ENCODE measurements at places on chromosomes 3 and 15.

DNA sequence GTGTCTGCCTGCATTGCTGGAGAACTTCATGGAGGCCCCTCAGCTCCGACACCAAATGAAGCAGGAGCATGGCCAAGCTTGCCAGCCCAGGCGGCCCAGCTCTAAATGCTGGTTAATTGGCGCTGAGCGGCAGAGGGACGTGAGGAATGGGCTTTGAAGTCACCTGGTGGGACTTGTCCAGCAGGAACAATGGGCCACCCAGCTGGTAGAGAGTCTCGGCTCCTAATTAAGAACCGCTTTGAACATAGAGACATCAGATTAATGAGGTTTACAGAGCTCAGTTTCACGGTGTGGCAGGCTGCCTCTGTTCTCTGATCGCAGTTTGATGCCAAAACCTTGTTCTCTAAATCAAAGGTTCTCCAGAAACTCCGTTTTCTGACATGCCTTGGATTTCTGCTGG is 77.5 kb upstream of the LINGO1 start:
- DNase-seq = no peak

GRCh38 chr3:187183210-187183862 is 13.9 kb upstream of the RTP1 start:
- no peak for DNase-seq

DNA sequence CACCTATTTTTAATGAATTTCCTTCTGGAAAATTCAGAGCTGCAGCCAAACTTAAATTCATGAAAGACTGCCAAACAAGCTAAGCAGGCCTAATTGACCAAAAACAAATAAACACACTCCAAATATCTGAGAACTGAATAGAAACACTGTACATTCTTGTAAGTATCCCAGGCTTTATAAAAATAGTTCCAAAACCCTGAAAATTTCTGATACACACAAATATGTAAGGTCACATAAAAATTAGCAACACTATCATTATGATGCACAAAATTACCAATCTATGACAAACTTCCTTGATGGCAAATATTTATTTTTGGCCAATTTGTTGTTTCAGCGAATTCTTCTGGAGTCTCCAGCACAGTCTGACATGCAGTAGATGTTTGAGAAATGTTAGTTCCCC is 117.9 kb upstream of the UBE2E2 start:
- DNase-seq = no peak

GRCh38 chr15:85828126-85828525 is 33.4 kb upstream of the KLHL25 start:
- DNase-seq = no peak

DNA sequence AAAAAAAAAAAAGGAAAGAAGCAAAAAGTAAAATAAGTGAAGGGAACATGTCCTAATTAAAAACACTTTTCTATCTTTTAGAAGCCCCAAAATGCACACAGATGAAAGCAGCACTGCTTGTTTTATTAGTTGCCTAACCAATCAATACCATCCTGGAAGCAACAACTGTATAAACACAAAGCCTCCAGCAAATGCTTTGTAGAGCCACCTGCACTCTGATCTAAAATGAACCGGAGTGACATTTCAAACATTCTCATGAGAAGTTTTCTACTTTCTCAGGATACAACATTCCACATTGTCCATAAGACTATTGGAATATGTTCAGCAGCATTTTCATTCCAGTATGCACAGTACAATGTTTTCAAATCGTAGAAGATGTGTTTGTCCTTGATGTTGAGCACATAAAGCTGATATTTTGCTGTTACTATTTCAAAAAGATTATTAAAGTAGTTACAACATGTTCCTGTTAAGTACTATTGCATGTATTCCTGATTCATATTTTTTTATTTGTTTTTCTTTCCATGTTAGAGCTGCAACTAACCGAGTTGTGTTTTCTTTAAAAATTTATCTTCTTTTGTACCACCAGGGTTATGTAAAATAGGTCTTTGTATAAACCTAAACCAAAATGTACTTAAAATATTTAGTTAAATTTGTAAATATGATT is 50.3 kb upstream of the PLSCR5 start:
- no peak for DNase-seq

- no peak for DNase-seq
These were observed 1.3 kb downstream of the ARHGEF26 start for GRCh38 chr3:154122552-154122911.

DNA sequence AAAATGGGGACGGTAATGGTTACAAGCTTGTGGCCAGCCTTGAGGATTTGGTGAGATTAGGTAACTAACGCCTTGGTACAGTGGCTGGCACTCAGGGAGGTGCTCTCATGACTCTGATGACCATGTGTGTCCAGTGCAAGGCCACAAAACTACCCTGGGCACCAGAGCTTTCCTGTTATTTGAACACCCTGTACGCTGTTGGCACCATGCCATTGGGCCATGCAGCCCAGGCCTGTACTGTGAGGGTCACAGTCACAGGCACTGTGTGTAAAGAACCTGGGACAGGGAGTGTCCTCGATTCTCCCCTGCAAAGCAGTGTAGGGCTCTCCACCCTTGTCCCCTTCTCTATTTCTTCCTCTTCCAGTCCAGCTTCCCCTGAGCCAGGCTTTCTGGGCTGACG is 6.3 kb downstream of the TMEM43 start:
- no peak for DNase-seq

- DNase-seq = no peak
These were observed 61.8 kb downstream of the NEO1 start for GRCh38 chr15:73114064-73114463.

DNA sequence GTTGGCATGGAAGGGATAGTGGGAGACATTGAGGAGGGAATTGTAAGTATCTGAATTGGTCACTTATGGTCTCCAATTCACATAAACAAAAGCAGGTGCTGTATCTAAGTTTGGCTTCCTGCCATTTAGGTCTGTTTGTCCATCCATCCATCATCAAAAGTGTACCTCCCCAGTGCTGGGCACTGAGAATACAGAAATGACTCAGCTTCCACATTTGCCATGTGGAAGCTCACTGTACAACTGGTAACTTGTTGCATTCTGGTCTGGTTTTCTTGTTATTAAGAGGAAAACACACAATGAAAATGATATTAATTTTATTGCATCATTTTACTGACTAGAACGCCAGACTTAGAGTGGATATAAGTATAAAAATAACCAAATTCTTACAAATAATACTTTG is 30.9 kb upstream of the MUC13 start:
- no peak for DNase-seq

DNA sequence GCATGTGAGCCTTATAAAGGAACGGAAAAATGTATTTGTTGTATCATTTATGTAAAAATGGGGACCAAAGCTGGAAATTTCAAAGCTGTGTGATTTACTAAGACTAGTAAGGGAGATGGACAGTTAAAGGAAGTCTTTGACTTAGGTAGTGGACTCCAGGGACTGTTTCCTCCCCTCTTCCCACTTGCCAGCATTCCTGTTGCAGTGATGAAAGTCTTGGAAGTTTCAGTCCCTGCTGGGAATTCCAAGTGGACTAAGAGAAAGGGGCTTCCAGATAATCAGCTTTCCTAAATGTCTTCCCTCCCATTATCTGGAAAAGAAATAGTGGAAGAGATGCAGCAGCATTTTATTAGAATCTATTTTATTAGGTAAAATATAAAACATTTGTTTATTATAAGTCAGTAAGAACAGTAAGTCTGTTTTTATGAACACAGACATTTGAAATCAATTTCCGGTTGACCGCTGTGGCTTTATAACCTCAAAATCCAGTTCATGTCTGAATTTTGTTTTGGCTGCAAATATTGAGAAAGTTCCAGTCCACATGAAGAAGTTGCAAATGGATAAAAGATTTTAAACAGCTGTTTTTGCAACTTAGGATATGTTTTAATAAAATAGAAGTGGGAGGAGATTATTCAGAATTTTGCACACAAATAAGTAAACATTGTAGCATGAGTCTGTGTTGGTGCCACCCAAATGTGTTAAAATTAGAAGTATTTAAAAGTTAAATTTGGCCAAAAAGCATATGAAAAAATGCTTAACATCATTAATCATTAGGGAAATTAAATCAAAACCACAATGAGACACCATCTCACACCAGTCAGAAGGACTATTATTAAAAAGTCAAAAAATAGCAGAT is 141.8 kb downstream of the IL20RB start:
- no peak for DNase-seq

DNA sequence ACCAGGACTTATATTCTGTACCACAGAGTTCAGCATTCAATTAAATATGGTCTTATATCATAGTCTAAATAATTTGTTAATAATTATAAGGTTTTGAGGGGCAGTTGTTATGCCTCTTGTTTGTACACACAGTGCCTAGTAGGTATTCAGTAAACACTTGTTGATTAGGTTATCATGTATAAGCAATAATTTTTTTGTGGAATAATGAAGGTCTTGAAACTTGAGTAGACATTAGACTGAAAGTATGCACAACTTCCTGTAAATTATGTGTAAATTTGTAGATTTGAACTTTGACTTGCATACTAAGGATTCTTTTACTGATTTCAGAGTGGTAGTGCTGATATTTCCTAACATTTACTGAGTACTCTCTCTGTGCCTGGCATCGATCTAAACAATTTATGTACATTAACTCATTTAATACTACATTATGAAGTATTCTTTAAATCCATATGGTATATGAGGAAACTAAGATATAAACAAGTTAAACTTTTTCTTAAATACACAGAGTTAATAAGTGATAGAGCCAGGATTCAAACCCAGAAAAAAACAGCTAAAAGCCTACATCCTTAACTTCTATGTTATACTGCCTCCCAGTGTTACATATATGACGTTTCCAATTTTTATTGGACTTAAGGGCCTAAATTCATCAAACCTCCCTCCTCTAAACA is 65.1 kb downstream of the GLCE start:
- no peak for DNase-seq

GRCh38 chr3:171194965-171195364 is 168.4 kb upstream of the SLC2A2 start:
- DNase-seq = no peak

GRCh38 chr15:60758961-60759729 is 280.2 kb upstream of the ICE2 start:
- no peak for DNase-seq

GRCh38 chr3:30554317-30554690 is 52.1 kb upstream of the TGFBR2 start:
- DNase-seq = no peak

All from germinal center (tissue), 1 donor.